RWPE1 (cell line): ENCODE measurements at places on chromosomes 13 and 19.

GRCh38 chr19:6235031-6235951, 44.5 kb downstream of the MLLT1 start:
- DNase-seq: no peak

DNA sequence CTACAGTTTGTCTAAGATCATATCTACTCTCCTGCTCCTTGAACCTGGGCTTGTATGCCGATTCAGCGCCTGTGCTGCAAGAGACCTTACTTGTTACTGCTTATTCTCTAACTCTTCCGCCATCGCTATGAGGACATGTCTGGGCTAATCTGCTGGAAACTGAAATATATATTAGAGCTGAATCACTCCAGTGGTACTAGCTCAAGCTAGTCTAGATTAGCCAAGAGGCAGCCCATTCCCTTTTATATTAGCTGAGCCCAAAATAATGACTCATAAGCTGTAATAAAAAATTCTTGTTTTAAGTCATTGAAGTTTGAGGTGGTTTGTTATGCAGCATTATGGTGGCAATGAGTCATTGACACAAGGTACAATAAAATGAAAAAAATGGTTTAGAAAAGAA, 52.8 kb downstream of the SLC6A16 start:
- DNase-seq: peak; percentile 88

DNA sequence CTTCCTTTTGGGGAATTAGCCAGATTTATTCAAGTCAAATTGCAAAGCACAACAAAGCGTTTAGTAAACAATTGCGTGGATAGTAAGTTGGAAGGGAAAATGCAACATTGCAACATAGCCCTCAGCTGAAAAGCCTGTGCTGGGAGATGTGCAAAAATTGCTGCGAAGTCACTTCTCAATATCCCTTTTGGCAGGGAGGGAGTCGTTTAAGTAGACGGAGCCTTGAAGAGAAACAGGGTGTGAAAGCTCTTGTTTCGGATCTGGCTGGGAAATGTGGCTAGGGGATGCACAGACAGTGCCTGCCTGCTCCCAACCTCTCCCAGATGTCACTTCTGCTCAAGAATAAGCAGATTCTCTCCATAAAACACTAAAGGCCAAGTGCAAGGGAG, 56.8 kb downstream of the SLC7A1 start:
- DNase-seq: no peak

- no peak for DNase-seq
These were observed 1.0 kb downstream of the POSTN start for GRCh38 chr13:37597477-37598025.

GRCh38 chr13:71492346-71492871, 374.6 kb downstream of the DACH1 start:
- no peak for DNase-seq

GRCh38 chr13:72384186-72384823, 343.1 kb downstream of the MZT1 start:
- DNase-seq: no peak

GRCh38 chr13:85799097-85799582, at the start of gene SLITRK6:
Gene SLITRK6 (minus strand): TSS chr13:85799419. CDS start chr13:85796508, 2,911 bp downstream.
- peak; percentile 66 for DNase-seq
